Neural progenitor cell (in vitro differentiated cells): ENCODE measurements at places on chromosomes 2 and 18. TPM values are rescaled to one million over a fixed set of nuclear protein-coding genes. Genes with fewer than 3 reads are reported as not detected.

GRCh38 chr18:44922968-44923367 lies 242.3 kb downstream of the SETBP1 start:
- no peak for DNase-seq

DNA sequence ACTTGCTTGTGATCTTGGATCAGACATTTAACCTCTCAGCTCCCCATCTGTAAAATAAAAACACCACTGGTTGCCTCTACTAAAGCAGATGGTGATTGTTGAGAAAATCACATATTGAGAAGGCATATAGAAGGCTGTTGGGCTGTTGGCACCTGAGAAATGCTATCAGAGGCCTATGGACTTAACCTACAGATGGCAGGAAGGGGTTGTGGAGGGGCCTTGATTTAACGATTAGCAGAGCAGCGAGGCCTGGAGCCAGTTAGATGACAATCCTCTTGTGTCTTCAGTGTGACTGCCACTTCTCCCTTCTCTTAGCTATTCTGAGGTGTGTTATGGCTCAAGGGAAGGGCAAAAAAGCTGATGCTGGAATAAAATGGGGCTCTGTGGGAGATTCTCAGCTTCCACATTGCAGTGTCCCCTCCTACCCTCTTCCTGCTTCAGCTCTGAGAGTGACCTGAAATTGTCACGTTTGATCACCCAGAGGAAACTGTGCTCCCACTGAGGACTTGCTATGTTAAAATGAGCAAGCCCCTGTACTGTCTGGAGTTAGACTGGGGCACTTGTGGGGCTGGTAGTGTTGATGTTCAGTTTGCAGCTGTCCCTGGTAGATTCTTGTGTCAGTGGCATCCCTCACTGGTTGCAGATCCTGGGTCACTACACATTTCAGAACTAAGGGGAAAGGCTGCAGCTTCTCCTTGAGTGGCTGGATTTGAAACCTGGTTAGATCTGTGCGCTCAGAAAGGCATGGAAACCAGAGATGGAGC lies 31.5 kb downstream of the CXCR4 start:
- no peak for DNase-seq

DNA sequence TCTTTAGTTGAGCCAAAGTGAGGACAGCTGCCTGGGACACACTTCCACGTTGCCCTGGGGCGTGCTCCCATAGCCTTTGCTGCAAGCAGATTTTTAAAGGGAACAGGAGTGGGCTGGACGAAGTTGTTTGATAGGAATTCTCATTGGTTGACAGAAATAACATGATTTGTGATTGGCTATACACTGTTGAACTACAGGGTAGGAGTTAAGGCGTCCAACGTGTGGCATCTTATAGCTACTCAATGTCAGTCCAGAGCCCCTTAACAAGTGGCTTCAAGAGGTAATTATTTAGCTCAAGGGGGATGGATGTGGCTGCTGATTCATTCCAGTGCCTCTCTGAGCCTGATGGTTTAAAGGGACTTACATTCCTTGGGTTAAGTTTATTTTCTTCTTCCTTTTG lies 65.5 kb downstream of the ACAA2 start:
- DNase-seq = no peak

The AP1S3 gene
- total RNA-seq = 4.9 and 5.1 TPM in 2 replicates

The ZNF396 gene
- total RNA-seq = 1.4 and 2.2 TPM in 2 replicates

The CRYBA2 gene
- total RNA-seq = not detected in 2 replicates
